ENCODE measurements at places on chromosomes 13 and 19. TPM values are rescaled to one million over a fixed set of nuclear protein-coding genes. Genes with fewer than 3 reads are reported as not detected.
A peak's percentile ranks its signal among the peaks of the same experiment; 100 is the strongest.

DNA sequence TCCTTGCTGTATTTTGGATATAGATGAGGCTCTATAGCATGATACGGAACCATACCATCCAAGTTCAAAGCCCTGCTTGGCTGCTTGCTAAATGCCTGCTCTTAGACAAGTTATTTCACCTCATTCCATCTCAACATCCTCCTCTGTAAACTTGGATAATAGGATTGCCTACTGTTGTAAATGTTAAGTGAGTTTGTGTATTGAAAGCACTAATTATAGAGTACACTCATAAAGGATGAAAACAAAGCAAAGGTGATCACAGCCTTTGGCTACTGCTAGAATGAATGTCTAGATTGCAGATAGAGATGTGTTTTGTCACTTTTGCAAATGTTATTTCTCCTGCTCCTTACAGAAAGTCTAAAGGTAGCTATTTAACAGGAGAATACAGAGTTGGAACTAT is 34.3 kb upstream of the STARD13 start:
- DNase-seq, result no peak

- DNase-seq, result no peak
Measured at GRCh38 chr19:51689751-51690453, 3.2 kb upstream of the SPACA6 start.

Gene DACH1
- 1.6 TPM for total RNA-seq

DNA sequence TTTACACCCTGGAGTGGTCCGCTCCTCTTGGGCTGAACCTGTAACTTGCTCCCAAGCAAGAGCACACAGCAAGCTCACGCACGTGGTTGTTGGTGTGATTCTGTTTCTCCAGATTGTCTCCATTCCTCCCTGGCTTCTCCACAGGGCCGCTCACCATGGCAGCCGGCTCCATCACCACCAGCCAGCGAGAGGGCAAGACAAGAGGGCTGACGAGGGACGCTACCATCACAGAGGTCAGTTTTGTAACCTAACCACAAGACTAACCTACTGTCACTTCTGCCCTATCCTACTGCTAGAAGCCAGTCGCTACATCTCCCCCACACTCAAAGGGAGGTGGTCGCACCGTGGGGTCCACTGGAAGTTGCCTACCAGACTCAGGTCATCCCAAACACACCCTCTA is 4.6 kb upstream of the GP6 start:
- DNase-seq, result no peak

Gene KLK4
- not detected for total RNA-seq

Gene NLRP11
- total RNA-seq, result not detected

Gene THSD8
- total RNA-seq, result not detected

GRCh38 chr19:46529622-46530451 is 34.2 kb upstream of the PNMA8B start:
- DNase-seq, result peak; percentile 74

- DNase-seq, result peak; percentile 7
Measured at GRCh38 chr19:15584095-15584494, 30.9 kb upstream of the CYP4F8 start.

DNA sequence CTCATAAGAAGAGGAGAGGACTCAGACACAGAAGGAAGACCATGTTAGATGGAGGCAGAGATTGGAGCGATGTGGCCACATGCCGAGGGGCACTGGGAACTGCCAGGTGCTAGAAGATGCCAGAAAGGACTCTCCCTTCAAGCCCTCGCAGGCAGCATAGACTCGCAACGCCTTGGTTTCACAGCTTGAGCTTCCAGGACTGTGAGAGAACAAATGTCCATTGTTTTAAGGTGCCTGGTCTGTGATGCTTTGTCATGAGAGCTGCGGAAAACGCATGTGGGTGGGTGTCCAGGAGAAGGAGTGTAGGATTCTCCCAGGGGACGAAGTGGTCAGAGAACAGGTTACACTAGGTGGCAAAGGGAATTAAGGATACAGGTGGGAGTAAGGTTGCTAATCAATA is 125.9 kb upstream of the USP29 start:
- no peak for DNase-seq

Gene AP1M1
- total RNA-seq, result 54.8 TPM

Measured in right atrium auricular region (tissue), 2 donors.